ENCODE measurements at places on chromosomes 4 and X.

- peak; percentile 6 for DNase-seq
These were observed 95.9 kb upstream of the MYOZ2 start for GRCh38 chr4:119039779-119040178.

DNA sequence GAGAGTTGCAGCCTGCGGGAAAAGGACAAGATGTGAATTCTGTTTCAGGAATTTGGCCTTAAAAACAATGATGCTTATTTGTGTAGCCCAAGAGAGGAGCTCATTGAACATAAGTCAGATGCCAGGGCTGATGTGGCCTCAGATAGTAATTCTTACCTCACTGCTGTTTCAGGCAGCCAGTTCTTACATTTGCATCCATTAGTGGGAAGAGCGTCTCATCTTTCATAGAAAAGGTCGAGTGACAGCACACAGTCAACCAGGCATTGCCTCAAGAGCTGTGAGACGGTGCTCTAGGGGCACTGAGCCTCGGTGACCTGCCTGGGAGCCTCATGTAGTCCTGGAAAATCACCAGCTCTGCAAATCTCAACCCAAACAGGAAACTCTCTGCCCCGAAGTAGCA lies 174.9 kb upstream of the FRG1 start:
- no peak for DNase-seq

DNA sequence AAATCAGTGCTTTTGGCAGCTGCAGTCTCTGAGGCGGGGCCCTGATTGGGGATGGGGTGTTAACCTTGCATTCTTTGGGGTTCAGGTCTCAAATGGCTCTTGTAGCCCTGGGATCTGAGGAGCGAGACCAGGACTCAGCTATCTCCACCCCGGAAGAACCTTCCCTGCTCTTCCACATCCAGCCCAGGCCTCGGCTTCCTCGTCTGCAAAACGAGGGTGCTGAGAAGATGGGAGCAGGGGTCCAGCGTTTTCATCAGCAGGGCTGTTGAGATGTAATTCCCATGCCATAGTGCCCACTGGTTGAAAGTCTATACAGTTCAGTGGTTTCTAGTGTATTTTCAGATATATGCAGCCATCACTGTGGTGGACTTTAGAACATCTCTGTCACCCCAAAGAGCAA lies 34.6 kb upstream of the WFS1 start:
- DNase-seq: no peak

DNA sequence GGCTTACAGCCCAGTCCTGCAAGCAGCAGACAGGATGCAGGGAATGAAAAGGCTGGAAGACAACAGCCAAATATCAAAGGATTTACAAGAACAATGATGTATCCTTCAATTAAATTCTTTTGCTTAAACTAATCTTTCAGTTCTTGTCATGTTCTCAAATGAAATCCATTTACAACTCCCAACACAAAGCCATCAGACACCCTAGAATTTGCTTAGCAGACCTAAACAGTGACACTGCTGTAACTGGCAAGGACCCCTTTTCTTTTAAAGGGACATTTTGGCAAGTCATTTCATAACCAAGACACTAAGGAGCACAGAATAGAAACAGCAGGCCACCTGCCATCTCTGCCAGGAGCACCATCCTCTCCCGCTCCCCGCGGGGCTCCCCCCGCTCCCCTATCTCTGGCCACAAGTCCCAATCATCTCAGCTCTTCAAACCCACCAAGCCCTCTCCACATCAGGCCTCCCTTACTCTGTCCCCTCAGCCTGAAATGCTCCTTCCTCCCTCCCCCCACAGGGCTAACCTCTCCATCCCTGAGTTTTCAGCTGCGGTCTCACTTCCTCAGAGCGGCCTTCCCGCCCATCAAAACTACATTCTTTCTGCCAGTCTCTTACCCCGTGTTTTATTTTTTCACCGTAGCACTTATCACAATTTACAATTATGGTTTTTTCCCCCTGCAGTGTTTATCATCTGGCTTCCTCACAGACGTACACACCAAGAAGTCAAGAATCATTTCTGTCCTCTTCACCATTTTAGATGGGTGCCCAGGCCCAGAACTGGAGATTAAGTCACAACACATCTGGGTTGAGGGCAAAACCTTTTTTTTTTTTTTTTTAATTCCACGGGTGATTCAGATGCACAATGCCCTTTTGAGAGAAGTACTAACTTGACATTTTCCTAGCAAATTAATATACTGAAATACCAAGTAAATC lies 45.8 kb downstream of the TSPAN5 start:
- no peak for DNase-seq

DNA sequence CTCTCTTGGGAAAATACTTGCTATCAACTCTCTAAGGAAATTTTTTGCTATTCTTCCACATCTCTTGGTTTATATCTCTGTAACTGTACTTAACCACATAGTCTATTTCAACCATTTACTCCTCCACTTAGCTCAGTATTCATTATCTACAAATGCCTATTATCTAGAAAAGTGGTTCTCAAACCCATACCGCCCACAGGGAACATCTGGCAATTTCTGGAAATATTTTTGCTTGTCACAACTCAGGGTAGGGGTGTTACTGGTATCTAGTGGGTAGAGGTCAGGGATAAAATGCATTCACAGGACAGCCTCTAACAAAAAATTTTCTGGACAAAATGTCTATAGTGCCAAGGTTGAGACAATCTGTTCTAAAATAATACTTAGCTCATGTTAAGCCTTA lies 14.4 kb downstream of the ATRX start:
- no peak for DNase-seq
